ENCODE measurements at places on chromosomes 11 and 22.
A peak's percentile ranks its signal among the peaks of the same experiment; 100 is the strongest.

- no peak for DNase-seq
Measured at GRCh38 chr11:14370496-14370895, 11.5 kb upstream of the RRAS2 start.

DNA sequence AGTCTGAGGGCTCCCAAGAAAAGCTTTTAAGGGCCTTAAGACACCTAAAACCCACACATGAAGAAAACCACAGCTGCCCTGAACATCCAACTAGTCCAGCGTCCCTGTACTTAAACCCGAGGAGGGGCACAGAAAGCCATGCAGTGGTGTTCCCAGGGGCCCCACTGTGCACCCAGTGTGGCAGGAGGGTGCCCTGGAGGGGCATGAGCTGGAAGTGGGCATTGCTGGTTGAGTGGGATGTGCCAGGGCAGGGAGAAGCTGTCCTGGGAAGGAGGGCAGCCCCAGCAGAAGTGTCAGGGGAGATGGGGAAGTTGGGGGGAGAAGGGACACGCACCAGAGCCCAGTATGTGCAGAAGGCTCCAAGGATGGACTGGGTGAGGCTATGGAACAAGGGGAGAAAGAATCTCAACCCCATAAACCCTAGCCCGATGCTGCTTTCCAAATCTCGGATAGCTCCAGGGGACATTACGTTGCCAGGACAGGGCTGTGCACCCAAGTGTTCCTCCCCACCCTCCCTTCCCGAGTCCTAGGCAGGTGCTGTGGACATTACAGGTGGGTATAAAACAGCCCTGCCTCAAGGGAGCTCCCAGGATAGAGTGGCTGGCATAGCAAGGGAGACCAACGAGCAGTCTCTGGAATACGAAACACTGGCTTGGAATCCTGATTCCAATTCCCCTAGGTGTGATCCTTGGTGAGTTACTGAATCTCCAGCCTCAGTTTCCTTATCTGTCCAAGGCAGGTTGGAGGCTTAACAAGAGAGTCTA lies 44.2 kb downstream of the SHANK2 start:
- DNase-seq = no peak

- no peak for DNase-seq
Measured at GRCh38 chr22:32533265-32534111, 58.9 kb downstream of the FBXO7 start.

DNA sequence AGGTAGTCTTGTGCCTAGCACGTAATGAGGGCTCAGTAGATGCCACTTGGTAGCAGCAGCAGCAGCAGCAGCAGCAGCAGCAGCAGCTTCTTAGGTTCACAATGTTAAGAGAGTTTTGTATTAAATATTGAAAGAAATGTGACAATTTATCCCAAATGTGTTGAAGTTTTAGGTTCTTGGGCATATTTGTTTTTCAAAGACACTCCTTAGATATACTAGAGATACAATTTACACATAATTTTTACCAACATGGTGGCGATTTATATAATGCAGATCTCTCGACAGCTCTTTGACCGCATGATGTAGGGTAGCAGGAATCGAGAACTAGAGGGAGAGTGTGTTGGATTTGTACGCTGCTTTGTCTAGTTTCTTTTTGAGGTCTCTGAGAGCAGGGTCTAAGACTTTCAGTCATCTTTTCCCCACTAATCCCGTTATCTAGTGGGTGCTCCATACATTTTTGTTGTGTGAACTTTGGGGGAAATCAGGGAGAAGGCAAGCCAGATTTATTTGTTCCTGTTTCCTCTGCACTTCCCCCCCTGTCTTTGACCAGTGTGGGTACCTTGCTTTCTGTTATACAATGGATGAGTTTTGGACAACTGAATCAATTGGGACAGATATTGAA lies 1.4 kb downstream of the FDX1 start:
- DNase-seq = no peak

- DNase-seq = no peak
Measured at GRCh38 chr11:61384271-61385242, 7.8 kb upstream of the TMEM216 start.

DNA sequence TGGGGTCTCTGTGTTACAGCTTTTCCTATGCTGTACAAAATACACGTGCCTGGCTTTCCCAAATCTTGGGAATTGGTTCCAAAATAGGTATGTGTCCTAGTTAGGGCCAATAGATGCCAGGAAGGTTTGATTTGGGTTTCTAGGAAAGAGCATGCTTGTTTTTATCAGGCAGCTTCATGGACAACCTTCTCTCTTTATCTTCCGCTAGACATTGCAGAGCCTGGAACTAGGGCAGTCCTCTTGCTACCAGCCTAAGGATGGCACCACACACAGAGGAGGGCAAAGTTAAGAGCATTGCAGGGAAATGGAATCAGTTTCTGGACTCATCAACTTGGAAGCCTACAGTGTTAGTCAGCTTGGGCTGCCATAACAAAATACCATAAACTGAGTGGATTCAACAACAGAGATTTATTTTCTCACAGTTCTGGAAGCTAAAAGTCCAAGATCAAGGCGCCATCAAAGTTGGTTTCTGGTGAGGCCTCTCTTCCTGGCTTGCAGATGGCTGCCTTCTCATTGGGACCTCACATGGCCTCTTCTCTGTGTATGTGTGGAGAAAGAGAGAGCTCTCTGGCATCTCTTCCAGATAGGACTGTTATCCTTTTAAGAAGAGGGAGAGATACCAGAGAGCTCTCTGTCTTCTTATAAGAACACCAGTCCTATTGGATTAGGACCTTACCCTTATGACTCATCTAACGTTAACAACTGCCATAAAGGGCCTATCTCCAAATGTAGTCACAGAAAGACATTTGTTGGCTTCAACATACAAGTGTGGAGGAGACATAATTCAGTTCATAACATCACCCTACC lies 27.3 kb upstream of the CREB3L1 start:
- no peak for DNase-seq

GRCh38 chr11:26037716-26038115 lies 294.2 kb upstream of the ANO3 start:
- DNase-seq = no peak

GRCh38 chr22:50261615-50262459 lies at the start of gene MAPK12:
Gene MAPK12, minus strand, starts transcription at chr22:50261683. Its CDS starts 174 bp downstream, at chr22:50261509.
- DNase-seq = peak; percentile 68

DNA sequence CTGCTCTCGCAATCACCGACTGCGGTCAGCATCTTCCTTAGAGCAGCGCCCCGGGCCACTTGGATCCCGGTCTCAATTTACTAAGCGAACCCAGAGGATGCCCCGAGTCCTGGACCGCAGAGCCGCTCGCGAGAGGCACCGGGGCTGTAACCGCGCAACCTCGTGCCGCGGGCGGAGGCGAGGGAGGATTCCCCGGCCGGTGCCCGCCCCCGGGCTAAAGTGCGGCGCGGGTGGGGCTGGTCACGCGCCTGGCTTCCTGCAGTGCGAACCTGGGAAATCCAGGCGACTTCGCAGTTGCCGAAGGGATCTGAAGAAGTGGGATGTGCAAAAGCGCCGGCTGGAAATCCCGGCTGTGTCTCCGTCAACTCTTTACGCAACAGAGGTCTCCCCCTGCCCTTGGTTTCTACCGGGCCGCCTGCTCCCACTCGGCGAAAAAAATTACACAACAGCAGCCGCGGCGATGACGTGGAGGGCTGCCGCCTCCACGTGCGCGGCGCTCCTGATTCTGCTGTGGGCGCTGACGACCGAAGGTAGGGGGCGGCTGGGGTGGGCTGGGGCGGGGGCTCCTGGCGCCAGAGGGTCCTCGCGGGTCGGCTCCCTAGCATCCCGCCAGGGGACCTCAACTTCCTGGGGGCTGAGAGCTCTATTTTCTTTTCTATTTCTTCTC lies at the start of gene NCR3LG1:
NCR3LG1 (plus strand) TSS at position 291 of the 667 bp plus-strand sequence; CDS start at position 461, 170 bp downstream.
- no peak for DNase-seq

- DNase-seq = no peak
Measured at GRCh38 chr11:16505481-16505880, 149.1 kb upstream of the SOX6 start.

GRCh38 chr11:119800619-119801018 lies 71.6 kb upstream of the NECTIN1 start:
- DNase-seq = no peak

- DNase-seq = no peak
Measured at GRCh38 chr11:63869683-63870082, 30.8 kb downstream of the MARK2 start.

GRCh38 chr11:72599325-72600117 lies 74.7 kb downstream of the PDE2A start:
- no peak for DNase-seq

DNA sequence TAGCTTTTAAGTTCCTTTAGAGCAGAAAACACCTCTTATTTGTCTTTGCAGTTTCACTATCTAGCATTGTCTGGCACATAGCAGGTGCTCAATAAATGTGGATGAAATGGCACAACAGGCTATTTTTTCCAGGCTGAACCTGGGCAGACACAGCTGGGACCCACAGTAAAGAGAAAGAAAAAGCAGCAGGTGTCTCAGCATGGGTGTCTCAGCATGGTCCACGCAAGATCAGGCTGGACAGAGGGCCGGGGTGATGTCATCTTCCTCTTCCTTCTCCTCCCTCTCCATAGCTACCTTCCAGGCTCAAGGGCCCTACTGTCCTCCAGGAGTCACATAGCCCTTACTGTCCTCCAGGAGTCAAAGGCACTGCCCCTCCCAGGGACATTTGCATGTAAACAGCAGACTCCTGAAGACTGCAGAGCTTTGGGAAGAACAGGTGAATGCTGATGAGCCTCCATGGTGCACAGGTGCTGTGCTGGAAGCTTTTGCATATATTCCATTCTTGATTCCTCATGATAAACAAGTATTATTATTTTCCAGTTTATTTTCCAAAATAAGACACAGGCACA lies 65.2 kb downstream of the DSCAML1 start:
- no peak for DNase-seq

GRCh38 chr22:39920134-39920743 lies 19.4 kb downstream of the GRAP2 start:
- no peak for DNase-seq

- DNase-seq = no peak
Measured at GRCh38 chr11:1235901-1236315, 13.0 kb downstream of the MUC5B start.

- no peak for DNase-seq
Measured at GRCh38 chr22:50308597-50308935, 1.1 kb upstream of the PLXNB2 start.
